ENCODE measurements at places on chromosomes 5 and 9.

DNA sequence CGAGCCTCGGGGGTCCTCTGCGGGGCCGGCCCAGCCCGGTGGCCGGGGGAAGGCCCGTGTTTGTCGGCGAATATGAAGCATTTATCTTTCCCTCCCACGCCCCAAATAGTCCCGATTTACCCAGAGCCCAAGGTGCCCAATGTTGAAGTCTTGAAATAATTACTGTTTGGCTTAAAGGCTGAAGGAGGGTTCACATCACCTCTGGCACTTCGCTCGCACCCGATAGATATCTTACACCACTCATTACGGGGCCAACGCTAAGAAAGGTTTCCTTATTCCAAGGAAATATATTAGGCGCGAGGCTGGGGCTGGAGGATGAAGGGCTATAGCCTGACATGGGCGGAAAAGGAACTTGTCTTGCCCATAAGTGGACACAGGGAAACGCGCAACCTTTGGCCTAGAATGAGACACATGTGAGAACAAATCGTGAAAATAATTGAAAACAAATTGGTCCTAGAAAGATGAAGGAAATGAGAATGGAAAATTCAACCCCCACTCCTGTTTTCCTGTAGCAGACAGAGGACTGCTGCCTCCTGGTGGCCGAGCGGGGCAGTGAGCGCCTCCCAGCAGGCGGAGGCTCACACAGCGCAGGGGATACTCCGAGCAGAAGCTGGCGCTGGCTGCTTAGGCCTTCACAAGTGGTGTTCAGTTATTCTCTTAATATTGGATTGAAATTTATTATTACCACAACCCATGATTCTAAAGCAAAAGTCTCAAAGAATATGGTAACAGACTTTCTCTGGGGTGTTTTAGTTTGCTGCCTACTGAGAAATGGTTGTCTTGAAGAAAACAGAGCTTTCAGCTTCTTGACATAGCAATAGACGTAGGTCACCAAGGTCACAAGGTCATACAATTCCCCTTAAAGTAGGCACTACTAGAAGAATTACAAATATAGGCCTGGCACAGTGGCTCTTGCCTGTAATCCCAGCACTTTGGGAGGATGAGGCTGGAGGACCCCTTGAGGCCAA is 7.9 kb downstream of the CCL21 start:
- peak; percentile 89 for DNase-seq

- no peak for DNase-seq
Observed at GRCh38 chr5:39867923-39868322, 443.1 kb upstream of the DAB2 start.

GRCh38 chr9:114671605-114672004 is 10.4 kb downstream of the TEX48 start:
- DNase-seq = no peak

DNA sequence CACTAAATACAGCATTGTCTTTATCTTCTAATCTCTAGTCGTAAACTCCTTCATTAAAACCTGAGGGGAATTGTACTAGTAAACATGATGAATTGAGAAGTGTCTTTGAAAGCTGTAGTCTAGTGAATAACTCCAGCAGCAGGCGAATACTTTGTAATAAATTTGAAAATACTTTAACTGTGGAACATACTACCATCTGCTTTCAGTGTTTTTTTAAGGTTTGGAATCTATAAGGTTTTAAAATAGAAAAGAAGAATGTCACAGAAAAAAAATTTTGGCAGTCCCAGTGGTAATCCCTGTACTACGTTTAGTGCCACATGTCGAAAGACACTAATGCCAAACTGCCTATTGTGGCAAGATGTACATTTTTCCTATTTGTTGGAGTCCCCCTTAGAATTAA is 379.0 kb upstream of the NUDT12 start:
- DNase-seq = no peak

- DNase-seq = no peak
Observed at GRCh38 chr9:77922591-77922990, 109.0 kb downstream of the GNAQ start.
